Right ventricle myocardium inferior (tissue), 1 donor: ENCODE measurements at places on chromosomes 7 and 10. TPM values are rescaled to one million over a fixed set of nuclear protein-coding genes. Genes with fewer than 3 reads are reported as not detected.

DNA sequence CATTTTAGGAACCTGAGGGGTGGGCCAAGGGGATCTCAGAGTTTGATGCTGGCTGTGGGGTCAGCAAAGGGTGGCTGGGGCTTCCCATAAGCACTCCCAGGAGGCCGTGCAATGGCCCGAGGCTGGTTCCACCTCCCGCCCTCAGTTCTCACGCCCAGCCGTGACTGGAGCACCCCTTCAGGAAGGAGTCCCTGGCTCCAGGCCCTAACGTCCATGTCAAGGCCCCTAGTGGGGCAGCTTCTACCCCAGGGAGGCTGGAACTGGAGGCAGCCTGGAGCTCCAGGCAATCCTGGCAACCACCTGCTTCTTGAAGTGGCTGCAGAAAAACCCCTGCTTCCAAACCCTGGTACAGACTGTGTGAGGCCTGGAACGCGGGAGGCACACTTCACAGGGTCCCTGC lies 165.5 kb downstream of the DIP2C start:
- no peak for DNase-seq

Gene INSIG1
- total RNA-seq, result 9.4 TPM

- peak; percentile 65 for DNase-seq
These were observed 59.1 kb upstream of the PPP2R2D start for GRCh38 chr10:131841661-131842139.

DNA sequence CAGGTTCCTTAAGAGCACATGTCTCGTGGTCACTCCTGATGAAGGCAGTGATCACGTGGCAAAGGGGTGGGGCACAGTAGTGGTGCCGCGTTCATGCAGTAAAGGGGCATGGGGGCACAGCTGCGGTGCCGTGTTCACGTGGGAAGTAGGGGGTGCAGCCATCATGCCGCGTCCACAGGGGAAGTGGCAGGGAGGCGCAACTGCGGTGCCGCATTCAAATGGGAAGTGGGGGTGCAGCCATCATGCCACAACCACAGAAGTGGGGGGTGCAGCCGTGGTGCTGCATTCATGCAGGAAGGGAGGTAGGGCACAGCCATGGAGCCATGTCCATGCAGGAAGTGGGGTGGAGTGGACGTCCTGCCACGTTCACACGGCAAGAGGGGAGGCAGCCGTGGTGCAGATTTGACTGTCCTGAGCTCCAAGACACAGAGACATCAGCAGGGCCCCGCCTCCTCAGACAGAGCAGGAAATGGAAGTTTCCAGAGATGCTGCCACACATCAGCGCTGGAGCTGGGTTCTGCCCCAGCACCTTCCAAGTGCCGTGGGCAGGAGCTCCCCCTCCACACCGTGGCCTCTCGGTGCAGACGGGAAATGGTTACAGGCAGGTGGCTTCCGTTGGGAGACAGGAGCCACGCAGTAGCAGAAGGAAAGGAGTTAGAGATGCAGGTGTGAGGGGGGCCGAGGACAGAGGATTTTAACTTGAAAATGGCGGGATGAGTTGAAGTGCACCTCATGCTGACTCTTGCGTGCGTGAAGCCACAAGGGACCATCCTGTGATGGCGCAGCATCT lies 95.0 kb upstream of the DDC start:
- DNase-seq, result peak; percentile 84

Gene ANKRD26
- 10.9 TPM for total RNA-seq

GRCh38 chr7:121753944-121754343 lies 119.0 kb upstream of the PTPRZ1 start:
- DNase-seq, result no peak

DNA sequence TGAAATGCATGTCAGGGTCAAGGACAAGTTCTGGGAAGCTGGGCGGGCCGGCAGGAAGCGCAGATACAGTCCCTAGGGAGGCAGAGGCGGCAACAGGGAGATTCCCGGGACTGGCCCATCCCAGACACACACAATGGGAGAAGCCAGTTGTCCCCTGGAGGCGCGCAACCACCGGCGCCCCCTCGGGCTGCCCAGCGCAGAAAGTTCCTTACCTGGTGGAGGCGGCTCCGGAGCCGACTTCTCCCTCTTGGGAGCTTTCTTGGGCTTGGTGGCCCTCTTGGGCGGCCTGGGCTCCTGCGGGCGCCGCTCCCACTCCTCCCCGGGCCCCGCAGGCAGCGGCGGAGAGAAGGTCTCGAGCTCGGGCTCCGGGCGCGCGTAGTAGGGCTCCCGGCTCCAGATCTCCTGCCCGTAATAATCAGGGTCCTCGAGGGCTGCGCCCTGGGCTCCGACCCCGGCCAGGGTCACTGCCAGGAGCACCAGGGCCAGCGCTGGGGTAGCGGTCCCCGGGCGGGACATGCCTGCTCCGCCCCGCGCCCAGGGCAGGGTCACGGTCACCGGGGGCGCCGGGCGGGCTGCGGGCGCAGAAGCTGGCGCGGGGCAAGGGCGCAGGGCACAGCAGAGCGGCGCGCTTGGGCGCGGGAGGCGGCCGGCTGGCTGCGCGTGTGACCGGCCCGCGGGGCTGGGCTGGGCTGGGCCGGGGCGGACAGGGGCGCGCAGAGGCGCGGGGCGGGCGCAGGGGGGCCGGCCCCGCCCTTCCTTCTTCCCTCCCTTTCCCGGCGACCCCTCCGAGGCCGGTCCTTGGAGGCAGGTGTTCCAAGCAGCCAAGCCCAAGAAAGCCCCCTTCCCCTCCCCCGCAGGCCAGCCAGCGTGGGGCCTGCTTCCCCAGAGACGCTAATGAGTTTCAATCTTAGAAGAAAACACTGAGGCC lies at the start of gene CPXM2:
CPXM2 (minus strand) TSS at position 664 of the 928 bp plus-strand sequence; CDS start at position 516, 148 bp downstream.
- no peak for DNase-seq
